Right cardiac atrium (tissue), 5 donors: ENCODE measurements at places on chromosomes 1 and 21. TPM values are rescaled to one million over a fixed set of nuclear protein-coding genes. Genes with fewer than 3 reads are reported as not detected.

CD1D gene
- 0.64 TPM for total RNA-seq

- DNase-seq, result no peak
These were observed 272.7 kb downstream of the SDCCAG8 start for GRCh38 chr1:243528459-243529121.

- no peak for DNase-seq
These were observed 8.3 kb downstream of the ELF3 start for GRCh38 chr1:202018468-202019234.

- DNase-seq, result no peak
These were observed 8.1 kb upstream of the SDHB start for GRCh38 chr1:17061892-17062291.

DNA sequence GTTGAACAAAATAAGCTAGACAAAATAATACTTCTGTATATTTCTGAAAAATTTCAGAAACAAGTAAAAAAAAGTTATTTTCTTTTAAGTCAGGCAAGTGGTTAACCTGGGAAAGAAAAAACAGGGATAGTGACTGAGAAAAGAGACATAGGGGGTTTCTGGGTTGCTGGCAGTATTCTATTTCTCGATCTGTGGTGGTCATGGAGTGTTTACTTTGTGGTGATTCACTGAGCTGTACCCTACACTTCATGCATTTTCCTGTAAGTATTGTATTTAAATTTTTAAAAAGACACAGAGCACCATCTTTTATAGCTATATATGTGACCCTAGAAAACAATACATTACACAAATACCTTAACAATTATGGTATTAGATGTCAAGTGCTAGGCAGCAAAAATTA lies 58.2 kb downstream of the ZNF644 start:
- DNase-seq, result no peak

DNA sequence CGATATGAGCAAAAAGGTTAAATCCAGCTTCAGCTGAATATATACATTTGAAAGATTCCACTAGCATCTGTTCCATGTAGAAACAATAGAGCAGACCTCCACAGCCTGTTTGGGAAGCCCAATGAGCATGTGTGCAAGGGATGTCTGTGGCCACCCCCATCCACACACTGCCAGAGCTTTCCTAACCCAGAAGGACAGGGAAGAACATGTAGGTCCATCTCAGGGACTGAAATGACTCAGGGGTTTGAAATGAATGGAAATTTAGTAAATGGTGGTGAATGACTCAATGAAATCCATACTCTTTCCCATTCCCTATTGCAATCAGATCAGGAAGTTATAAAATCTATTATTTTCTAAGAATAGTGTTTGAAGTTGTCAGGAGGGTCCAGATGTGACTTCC lies 397.2 kb downstream of the DUSP10 start:
- no peak for DNase-seq

DNA sequence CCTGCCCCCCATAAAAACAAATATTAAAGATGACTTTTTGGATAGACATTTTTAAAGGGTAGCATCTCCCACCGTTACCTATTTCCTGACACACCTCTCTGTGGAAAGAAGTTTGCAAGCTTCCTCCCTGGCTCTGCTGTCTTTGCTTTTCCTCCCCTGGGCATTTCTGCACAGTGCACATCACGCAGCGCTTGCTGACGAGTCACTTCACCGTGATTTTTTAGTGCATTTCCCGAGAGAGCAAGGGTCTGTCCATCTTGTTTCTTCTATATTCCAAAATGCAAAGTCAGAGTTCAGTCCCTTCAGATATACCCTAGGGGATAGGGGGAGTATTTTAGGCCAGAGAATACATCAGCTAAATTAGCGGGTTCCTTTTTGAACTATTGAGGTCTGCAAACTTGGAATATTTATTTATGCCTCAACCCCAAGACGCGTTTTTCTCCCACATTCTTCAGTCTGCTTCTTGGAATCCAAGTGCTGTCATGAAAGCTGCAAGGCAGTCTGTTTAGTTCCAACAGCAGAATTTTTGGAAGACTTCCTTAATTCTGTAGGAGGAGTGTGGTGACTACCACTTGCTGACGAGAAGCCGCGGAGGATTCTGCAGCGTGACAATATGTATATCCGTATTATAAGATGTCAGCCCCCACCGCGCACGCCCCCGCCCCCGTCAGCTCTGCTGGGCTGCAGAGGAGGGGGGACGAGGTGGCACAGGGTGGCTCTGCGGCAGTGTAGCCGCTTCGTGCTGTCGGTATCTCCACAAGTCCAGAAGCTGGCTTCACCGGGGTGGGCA lies 22.4 kb downstream of the SMYD2 start:
- DNase-seq, result no peak

S100A8 gene
- 98.1 TPM for total RNA-seq

DNA sequence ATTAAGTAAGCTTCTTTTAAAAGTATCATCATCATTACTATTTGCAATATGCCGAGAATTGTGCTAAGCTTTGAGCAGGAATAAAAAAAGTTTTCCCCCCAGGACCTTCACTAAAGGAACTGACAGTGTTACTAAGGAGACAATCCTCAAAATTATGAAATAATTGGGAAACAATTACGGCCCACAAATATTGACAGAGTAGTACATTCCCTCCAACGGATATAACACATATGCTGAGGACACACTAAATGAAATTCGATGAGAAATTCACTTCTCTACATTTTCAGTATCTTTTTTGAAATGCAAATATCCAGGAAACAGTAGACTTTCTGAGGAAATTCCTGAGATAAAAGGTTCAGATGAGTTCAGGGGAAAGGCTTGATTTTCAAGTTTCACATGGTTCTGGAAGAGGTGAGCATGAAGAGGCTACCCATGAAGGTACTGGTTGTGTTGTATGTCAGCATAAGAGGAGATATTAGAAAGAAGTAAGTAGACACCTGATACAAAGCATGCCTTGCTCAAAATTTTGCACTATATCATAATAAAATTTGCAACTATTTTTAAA lies 171.2 kb upstream of the NR5A2 start:
- no peak for DNase-seq

DNA sequence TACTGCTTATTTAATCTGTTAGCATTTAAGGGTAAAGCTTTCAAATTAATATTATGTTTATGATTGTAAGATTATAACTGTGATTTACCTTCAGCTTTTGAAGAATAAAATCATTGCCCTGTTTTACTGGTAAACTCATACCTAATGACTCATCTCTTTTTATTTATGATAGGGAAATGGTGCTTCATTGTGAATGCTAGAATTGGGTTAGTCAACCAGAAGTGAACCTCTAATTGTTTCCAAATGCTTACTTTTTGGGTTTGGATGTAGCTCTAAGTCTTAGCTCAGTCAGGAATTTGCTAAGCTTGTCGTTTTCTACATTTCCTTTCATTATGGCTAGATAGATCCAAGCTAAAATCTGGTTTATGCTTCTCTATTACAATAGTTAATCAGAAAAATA lies 59.4 kb downstream of the SLC30A7 start:
- DNase-seq, result no peak

DNA sequence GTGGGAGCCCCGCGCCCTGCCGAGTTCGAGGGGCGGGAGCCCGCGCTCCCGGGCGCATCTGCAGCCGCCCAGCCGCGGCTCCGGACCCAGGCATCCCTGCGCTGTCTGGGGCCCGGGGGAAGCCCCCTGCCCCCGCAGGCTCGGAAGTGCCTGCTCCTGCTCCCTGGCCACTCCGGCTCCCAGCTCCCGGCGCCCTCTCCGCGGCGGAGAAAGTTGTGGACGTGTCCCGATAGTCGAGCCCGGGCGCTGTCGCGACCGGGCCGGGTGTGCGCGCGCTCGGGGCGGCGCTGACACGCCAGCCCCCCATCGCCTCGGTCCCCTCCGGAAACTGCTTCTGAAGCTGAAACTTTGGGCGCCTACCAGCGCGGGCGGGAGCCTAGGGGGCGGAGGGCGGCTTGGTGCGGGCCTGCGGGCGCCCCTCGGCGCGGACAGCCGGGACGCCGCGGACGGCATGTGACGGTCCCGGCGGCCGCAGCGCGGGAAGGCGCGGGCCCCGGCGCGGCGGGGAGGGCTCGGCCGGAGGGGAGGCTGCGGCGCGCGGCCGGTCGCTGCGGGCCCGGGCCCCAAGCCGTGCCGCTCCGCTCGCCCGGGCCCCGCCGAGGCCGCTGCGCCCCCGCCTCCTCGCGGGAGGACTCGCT lies 515 bp downstream of the MAN1C1 start:
- peak; percentile 78 for DNase-seq

GRCh38 chr1:24639881-24640280 lies 3.2 kb upstream of the SRRM1 start:
- no peak for DNase-seq

DNA sequence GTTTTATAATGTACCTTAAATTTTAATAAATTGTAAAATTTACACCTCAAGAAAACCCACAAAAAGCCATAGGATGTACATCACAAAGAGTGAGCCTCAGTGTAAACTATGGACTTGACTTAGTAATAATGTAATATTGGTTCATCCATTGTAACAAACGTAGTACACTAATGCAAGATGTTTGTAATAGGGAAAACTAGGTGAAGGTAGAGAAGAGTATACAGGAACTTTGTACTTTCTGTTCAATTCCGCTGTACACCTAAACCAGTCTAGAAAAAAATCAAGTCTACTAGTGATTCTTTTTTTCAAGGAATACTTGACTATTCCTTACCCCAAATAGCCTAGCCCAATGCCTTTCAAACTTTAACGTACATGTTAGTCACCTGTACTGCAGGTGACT lies 222.3 kb upstream of the FGGY start:
- no peak for DNase-seq

AJAP1 gene
- total RNA-seq, result 0.06 TPM

CASQ2 gene
- total RNA-seq, result 706 TPM

- peak; percentile 80 for DNase-seq
These were observed 3.6 kb upstream of the FOXD2 start for GRCh38 chr1:47434051-47434842.

C1orf115 gene
- total RNA-seq, result 12.2 TPM

DNA sequence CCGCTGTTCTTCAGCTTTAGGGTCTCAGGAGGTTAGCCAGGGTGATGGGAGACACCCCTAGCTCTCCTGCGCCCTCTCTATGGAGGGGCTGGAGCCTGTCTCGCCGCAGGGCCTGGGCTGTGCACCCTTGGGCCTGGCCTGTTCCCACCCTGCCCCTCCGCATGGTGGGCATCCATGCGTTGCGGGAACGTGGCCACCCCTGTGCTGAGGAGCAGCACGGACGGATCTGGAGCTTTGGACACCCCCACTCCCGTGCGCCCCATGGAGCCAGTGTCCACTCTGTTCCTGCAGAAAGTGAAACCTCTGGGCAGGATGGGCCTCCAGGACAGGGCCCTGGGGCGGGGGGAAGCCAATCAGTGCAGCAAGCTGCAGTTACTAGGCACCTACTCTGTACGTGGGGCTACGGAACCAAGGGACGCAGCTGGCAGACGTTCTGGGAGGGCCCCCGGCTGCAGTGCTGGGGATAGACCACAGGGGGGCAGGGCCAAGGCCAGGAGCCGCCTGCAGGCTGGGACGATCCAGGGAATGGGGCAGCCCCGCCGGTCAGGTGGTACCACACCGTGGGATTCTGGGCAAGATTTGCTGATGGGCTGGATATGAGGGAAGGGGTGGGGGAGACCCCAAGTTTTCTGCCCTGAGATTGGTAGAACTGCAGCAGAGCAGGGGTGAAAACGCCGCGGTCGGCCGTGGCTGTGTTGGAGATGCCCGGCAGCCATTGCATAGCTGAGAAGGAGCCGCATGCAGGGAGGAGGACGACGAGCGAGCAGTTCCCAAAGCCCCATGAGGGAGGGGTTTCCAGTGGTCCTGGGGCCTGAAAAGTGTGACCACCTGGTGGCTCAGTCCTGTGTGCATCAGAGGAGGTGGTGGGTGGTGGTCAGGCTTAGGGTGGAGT lies 43.3 kb downstream of the TP73 start:
- no peak for DNase-seq

DNA sequence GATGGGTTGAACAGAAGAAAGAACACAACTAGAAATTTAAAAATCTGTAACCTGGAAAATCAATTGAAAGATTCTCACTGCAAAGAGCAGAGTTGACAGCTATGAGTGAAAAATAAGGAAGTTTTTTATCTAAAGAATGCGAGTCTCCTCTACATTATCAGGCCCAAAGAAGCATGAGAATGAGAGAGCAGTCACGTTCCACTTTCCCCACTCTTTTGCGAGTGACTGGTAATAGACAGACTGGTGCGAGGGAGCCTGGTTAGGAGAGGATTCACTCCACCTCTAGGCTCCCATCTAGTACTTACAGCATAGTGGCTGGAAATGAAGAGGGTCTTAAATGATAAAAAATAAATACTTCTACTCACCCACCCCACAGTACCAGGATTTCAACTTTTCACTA lies 52.0 kb downstream of the PRDX6 start:
- no peak for DNase-seq

TMEM35B gene
- 19.0 TPM for total RNA-seq

SYTL1 gene
- 0.39 TPM for total RNA-seq

DNA sequence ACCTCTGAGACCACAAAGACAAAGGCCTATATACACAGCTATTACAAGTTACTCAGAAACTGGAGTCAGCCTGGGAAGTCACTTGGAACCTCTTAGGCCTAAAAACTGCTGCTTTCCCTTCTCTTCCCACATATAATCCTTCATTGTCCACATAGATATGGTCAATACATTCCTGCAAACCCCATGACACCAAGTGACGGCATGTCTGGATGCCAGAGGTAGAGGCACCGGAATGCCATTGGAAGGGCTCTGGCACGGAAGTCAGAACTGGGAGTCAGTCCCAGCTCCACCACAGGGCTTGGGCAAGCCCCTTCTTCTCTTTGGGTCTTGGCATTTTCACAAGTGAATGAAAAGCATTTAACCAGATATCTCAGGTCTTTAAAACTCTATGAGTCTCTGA lies 204.7 kb downstream of the MATN1 start:
- no peak for DNase-seq

UTS2 gene
- total RNA-seq, result not detected

GRCh38 chr1:91527266-91527765 lies 26.7 kb downstream of the CDC7 start:
- no peak for DNase-seq

DNA sequence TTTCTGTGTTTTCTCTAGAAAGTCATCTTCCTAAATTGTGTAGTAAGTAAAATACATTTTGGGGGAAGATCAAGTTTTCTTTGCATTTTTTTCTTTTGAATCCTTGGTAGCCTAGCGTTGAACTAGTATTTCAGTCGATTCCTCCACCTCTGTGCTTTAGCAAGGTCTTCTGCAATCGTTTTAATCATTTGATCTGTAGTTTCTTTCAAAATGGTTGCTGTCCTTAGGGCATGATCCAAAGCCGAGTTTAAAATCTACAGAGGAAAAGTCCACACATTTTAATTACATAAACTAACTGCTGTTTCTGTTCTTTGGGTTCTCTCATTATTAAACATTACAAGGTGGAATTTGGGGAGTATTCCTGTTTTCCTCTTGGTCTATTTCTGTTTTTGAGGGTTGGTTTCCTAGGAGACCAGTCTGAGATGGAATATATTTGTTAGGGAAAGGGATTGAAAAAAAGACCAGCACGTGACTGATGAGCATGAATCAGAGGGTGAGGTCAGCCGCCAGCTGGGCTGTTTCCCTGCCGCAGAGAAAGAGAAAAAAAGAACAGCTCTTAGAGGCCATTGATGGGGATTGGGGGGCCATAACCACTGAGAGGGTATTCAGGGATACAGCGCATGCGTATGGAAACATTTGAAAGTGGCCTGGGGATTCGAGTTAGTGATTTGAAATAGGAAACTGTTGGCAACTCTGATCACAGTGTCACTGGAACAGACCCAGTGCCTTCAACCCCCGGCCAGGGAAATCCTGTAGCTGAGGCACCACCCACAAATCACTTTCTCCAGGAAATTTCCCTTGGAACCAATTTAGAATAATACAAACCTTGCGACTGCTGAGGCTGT lies 40.6 kb downstream of the AKNAD1 start:
- peak; percentile 85 for DNase-seq

PSEN2 gene
- 17.9 TPM for total RNA-seq

GRCh38 chr1:48784301-48784700 lies 7.6 kb upstream of the BEND5 start:
- DNase-seq, result no peak

GRCh38 chr1:206657751-206658150 lies 22.4 kb downstream of the DYRK3 start:
- DNase-seq, result no peak
